ENCODE measurements at places on chromosomes 1 and 21.

GRCh38 chr1:16385659-16386453 is 18.8 kb downstream of the SZRD1 start:
- no peak for DNase-seq

- no peak for DNase-seq
These were observed 111.9 kb upstream of the KAZN start for GRCh38 chr1:14486401-14487201.

- DNase-seq = no peak
These were observed 59.7 kb downstream of the TNR start for GRCh38 chr1:175683491-175684298.

- DNase-seq = no peak
These were observed 12.2 kb upstream of the TNR start for GRCh38 chr1:175755516-175756070.

GRCh38 chr1:9120312-9120958 is 8.5 kb downstream of the GPR157 start:
- DNase-seq = no peak

- DNase-seq = no peak
These were observed 188.1 kb downstream of the TNR start for GRCh38 chr1:175555266-175555665.

GRCh38 chr1:178821134-178821866 is 49.6 kb downstream of the ANGPTL1 start:
- no peak for DNase-seq

All from T-helper 1 cell (primary cell).